GM20000 (cell line): ENCODE measurements at places on chromosomes 1 and 21.

GRCh38 chr1:979744-980072, 2.2 kb downstream of the PERM1 start:
- no peak for DNase-seq

GRCh38 chr1:27596261-27596660, 7.7 kb downstream of the AHDC1 start:
- no peak for DNase-seq

GRCh38 chr1:239816081-239816782, 275.5 kb upstream of the FMN2 start:
- no peak for DNase-seq

DNA sequence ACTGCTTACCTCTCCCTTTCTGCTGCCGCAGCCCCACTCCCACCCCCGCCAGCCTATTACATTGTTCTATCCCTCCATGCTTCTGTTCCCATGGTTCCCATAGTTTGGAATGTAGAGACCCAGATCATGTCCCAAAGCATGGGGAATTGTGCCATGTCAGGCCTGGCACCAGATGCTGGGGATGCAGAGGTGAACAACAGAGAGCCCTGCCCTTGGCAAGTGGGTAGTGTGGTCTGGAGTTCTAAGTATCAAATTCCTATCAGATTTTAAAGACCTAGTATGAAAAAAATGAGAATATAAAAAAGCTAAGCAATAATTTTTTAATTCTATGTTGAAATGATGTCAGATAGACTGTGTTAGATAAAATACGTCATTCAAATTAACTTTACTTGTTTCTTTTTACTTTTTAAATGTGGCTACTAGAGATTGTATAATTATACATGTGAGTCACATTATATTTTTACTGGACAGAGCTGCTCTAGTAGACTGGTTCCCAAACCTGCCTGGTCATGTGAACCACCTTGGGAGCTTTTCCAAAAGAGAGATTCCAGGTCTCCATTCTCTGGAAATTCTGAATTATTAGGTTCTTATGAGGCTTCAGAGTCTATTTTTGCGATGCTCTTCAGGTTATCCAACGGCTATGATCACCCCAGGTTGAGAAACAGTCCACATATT, 113.0 kb upstream of the DAB1 start:
- no peak for DNase-seq

- DNase-seq, result no peak
Measured at GRCh38 chr1:40820911-40821693, 37.5 kb downstream of the KCNQ4 start.

- DNase-seq, result no peak
Measured at GRCh38 chr21:28548291-28548690, 444.4 kb downstream of the LTN1 start.

DNA sequence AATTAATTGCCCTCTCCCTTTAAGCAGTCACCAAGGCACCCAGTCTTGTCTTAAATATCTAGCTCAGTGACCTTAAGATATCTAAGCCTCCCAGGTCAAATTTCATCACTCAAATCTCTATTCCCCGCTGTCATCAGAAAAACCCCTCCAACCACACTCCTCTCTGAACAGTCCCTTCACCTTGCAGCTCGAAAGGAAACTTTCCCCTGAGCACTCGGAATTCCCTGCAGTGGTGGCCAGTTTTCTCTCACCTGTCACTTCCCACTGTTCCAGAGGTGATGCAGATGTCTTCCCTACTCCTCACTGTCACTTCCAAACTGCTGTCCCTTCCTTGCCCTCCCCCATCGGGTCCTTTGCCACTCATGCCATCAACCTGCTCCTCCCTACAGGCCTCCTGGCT, 15.3 kb upstream of the SSX2IP start:
- no peak for DNase-seq

DNA sequence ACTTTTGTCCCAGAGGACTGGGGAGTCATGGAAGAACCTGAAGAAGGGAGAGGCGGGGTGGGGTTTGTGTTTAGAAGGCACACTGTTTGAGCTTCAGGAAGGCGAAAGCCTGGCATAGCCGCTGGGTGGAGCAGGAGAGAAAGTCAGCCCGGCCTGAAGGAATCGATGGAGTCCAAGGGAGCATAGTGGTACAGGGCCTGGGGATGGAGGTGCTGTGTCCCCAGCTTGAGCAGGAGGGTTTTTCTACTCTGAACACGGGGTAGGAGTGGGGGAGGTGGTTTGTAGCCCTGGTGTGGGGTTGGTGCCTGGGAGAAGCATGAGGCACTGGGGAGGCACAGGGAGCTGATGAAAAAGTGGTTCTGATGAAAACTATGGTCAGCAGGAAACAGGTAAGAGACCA, 4.7 kb upstream of the CCDC24 start:
- DNase-seq, result no peak

- no peak for DNase-seq
Measured at GRCh38 chr21:42032968-42033367, 22.8 kb upstream of the ZBTB21 start.
